Urinary bladder (tissue), 4 donors: ENCODE measurements at places on chromosomes 7 and 10.

GRCh38 chr10:54559498-54559897 lies 241.5 kb downstream of the PCDH15 start:
- DNase-seq, result no peak

DNA sequence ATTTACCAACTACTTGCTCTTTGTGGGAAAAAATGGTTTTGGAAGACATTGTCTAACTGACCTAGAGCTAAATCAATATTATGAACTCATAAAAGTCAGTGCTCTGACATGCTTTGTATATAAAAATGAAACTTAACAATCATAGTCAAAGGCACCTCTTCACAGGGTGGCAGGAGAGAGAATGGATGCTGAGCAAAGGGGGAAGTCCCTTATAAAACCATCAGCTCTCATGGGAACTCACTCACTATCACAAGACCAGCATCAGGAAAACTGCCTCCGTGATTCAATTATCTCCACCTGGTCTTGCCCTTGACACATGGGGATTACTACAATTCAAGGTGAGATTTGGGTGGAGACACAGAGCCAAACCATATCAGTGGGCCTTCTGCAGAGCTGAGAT lies 417.6 kb upstream of the AUTS2 start:
- no peak for DNase-seq

- no peak for DNase-seq
These were observed 46.2 kb downstream of the VWDE start for GRCh38 chr7:12357508-12357907.

- no peak for DNase-seq
These were observed at the start of gene PRRT4 for GRCh38 chr7:128361411-128362379. TSS of gene PRRT4 (minus strand) at chr7:128361690.

- DNase-seq, result no peak
These were observed 119.3 kb downstream of the CABCOCO1 start for GRCh38 chr10:61781969-61782403.

DNA sequence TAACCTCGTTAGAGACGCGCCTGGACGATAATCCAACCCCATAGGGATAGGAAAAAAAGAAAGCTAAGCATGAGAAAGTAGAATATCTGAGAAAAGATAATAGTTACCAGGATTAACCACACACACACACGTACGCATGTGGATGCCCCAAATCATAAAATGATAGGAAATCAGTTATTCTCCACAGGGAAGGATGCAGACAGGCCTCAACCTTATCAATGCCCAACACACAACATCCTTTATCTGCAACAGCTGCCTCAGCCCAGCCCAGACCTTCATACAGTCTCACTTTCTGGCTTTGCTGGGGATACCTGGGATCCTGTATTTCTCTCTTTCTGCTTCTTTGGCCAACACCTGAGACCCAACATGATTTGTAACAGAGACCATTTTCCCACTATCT lies 123.0 kb downstream of the NOC3L start:
- no peak for DNase-seq
